ENCODE measurements at places on chromosomes 5 and 9.

GRCh38 chr9:127525401-127526188 is 74.3 kb downstream of the LRSAM1 start:
- DNase-seq = no peak

DNA sequence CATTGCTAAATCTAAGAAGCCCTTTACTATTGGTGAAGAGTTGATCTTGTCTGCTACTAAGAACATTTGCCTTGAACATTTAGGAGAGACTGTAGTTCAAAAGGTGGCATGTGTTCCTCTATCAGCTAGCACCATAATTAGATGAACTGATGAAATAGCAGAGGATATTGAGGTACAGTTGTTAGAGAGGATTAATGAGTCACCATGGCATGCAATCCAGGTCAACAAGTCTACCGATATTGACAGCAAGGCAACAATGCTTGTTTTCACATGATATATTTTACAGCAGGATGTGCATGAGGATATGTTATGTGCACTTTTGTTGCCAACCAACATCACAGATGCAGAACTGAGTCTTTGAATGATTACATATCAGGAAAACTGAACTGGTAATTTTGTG is 134.3 kb upstream of the CDH9 start:
- no peak for DNase-seq

GRCh38 chr5:146962801-146963355 is 84.3 kb upstream of the PPP2R2B start:
- DNase-seq = no peak

- DNase-seq = no peak
These were observed 22.1 kb downstream of the LRRC19 start for GRCh38 chr9:26983340-26983739.

DNA sequence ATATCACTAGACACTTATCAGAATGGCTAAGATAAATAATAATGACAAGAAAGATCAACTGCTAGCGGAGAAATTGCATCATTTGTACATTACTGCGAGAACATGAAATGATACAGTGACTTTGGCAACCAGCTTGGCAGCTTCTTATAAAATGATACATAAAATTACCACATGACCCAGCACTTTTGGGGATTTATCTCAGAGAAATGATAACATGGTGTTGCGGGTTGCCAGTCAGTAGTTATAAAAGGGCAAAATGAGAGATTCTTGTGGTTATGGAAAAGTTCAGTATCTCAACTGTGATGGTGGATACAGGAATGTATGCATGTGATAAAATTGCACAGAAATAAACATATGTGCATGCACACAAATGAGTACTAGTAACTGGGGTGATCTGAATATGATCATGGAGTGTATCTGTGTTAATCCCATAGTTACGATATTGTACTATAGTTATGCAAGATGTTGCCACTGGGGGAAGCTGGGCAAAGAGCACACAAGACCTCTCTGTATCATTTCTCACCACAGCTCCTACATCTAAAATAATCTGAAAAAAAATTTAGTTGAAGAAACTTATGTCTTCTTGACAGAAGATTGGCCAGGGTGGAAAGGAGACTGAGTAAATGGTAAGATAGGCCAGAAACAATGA is 128.9 kb downstream of the NXNL2 start:
- no peak for DNase-seq
